ENCODE measurements at places on chromosomes 7 and 10. TPM values are rescaled to one million over a fixed set of nuclear protein-coding genes. Genes with fewer than 3 reads are reported as not detected.

The ZNF479 gene
- polyA plus RNA-seq: not detected

The ABCB4 gene
- polyA plus RNA-seq: 0.06 TPM

The ABCC2 gene
- 2.1 TPM for polyA plus RNA-seq

The CTTNBP2 gene
- 9.2 TPM for polyA plus RNA-seq

The PURB gene
- 8.1 TPM for polyA plus RNA-seq

The GIMAP1 gene
- 10.1 TPM for polyA plus RNA-seq

The TMEM196 gene
- not detected for polyA plus RNA-seq

The SPOCK2 gene
- polyA plus RNA-seq: 5.2 TPM

The NEUROG3 gene
- polyA plus RNA-seq: 0.04 TPM

The SEMA4G gene
- 10.0 TPM for polyA plus RNA-seq

The ZNF467 gene
- polyA plus RNA-seq: 6.2 TPM

The ASAH2 gene
- polyA plus RNA-seq: 0.40 TPM

Data from adipose tissue (tissue), 3 donors.